ENCODE measurements at places on chromosomes 5 and 9.

- peak; percentile 68 for DNase-seq
These were observed 6.4 kb upstream of the RALGDS start for GRCh38 chr9:133127340-133127981.

GRCh38 chr9:12972608-12973589 lies 198.1 kb downstream of the LURAP1L start:
- no peak for DNase-seq

GRCh38 chr9:79667120-79667519 lies 95.4 kb downstream of the TLE4 start:
- DNase-seq, result no peak

DNA sequence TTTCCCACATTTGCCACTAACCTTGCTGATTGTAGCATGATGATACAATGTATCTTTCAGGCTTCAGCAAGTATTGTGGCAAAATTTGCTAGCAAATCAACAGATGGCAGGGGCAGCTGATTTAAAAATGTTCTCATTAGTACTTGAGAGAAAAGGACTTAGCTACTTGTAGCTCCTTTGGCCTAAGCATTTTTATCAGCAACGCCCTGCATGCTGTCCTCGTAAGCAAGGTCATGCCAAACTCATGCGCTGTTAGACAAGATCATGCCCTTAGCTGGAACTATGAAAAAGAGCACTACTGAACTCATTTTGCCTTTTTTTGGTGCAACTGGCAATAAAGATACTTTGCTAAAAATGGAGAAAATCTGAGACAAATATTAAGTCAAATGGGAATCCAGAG lies 197.1 kb downstream of the ICE1 start:
- DNase-seq, result no peak

DNA sequence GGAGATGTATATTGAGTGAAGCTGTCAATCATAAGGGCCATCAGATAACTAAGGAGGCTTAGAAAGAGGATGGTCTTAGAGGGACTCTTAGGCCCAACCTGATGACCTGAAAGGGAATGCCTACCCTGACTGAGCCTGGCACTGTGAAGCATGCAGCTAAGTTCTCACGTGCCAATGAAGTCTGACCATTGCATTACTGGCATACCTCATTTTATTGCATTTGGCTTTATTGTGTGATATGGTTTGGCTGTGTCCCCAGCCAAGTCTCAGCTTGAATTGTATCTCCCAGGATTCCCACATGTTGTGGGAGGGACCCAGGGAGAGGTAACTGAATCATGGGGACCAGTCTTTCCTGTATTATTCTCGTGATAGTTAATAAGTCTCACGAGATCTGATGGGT lies 421.6 kb upstream of the SGCD start:
- DNase-seq, result no peak

DNA sequence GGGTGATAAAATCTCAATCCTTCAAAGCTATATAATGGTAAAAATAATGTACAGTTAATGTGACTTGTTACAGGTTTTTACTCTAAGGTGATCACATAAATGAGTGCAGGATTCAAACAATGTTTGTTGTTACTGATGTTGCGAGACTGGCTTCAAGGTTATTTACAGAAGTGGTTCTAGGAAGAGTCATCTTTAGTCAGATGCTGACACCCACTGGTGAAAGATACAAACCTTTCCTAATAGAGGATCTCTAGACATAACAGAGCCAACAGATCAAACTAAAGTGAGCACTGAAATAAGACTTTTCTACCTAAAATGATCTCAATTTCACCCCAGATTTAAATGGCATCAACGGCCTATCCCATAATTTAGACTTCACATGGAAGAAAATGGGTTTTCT lies 20.2 kb downstream of the ARSB start:
- DNase-seq, result no peak

- no peak for DNase-seq
These were observed 174.7 kb upstream of the PPP1R26 start for GRCh38 chr9:135304886-135305285.

GRCh38 chr5:175285261-175285660 lies 158.7 kb downstream of the DRD1 start:
- DNase-seq, result no peak

DNA sequence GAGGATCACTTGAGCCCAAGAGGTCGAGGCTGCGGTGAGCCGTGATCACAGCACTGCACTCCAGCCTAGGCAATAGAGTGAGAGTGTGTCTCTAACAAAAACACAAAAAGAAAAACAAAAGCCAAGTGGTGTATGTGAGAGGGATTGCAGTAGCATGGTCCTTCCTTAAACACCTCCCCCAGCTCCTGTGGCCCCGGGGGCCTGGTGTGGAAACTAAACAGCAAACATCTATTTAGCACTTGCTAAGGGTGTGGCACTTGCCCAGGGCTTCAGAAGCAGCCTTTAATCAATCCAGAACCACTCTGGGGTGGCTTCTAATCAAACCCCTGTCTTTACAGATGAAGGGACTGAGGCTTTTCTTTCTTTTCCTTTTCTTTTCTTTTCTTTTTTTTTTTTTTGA lies 4.4 kb upstream of the FBP1 start:
- no peak for DNase-seq

GRCh38 chr9:88025411-88026117 lies 51.2 kb upstream of the CDK20 start:
- no peak for DNase-seq

GRCh38 chr9:134835448-134835847 lies 45.2 kb upstream of the FCN2 start:
- no peak for DNase-seq

- DNase-seq, result no peak
These were observed 114.1 kb downstream of the FRMD3 start for GRCh38 chr9:83423815-83424707.

GRCh38 chr9:28688172-28688571 lies 1114.9 kb upstream of the C9orf72 start:
- no peak for DNase-seq

GRCh38 chr5:94745786-94746730 lies 127.6 kb downstream of the SLF1 start:
- no peak for DNase-seq

DNA sequence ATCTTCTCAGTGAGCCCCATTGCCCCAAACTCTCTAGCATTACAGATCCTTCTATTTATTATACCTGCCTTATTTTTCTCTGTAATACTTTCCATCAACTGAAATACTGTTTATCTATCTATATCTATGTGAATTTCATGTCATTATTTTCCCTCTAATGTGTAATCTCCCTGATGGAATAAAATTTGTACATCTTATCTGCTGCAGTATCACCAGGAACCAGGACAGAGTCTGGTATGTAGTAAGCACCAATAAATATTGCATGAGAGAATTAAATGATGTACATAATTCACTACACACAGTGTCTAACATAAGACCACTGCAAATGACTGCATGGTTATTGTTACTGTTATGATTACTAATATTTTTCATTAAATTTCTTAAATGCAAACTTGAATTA lies 759.1 kb downstream of the PRELID2 start:
- no peak for DNase-seq

- DNase-seq, result no peak
These were observed 540.8 kb downstream of the BNC2 start for GRCh38 chr9:16329671-16330113.

- DNase-seq, result peak; percentile 48
These were observed 34.4 kb downstream of the DOCK8 start for GRCh38 chr9:249025-249424.

GRCh38 chr5:172144291-172144815 lies 43.7 kb downstream of the STK10 start:
- no peak for DNase-seq

DNA sequence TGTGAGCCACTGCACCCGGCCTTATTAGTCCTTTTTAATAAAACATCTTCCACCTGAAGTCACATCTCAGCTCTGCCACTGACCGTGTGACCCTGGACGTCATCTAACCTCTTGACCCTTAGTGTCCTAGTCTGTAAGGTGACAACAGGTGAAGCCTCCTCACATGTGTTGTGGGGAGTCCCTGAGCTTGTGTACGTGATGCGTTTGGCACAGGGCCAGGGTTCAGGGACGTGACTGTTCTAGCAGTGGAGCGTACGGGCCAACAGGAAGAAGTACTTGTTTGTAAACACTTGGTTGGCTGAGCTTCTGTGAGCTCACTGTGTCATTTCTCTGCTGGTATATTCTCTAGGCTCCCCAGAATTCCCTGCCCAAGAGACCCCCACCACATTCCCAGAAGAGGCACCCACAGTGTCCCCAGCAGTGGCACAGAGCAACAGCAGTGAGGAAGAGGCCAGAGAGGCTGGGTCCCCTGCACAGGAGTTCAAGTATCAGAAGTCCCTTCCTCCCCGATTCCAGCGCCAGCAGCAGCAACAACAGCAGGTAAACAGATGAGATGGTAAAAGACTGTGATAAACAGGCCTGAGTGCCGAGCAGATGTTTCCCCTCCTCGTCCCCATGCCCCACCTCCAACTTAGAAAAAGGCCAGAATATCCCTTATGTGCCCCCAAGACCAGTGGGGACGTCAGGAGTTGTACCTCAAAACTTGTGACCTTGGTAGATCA lies 35.3 kb upstream of the POMT1 start:
- DNase-seq, result no peak

- DNase-seq, result no peak
These were observed 1.1 kb downstream of the PPIC start for GRCh38 chr5:123035360-123035917.

DNA sequence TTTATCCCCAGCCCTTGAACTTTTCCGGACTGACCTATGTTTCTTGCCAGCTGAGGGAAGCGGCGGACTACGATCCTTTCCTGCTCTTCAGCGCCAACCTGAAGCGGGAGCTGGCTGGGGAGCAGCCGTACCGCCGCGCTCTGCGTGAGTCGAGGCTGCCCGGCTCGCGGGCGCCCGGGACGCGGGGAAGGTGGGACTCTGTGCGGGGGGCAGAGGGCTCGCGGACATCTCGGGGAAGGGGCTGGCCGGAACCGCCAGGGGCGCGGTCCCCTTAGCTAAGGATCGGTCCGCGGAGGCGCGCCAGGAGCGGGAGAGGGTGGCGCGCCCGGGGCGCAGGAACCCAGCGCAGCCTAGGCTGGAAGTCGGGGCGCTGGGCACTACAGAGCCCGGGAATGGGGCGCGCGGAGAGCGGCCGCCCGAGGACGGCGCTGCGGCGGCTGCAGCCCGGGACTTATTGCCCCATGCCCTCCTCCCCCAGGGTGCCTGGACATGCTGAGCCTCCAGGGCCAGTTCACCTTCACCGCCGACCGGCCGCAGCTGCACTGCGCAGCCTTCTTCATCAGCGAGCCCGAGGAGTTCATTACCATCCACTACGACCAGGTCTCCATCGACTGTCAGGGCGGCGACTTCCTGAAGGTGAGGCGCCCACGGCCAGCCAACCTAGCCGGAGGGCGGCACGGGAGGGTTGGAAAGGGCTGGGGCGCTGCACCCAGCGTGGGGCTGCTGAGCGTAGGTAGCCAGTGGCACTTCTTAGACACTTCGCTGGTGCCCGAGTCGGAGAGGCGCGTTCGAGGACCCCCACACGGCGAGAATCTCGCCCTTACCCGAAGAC lies 922 bp downstream of the CRHBP start:
- DNase-seq, result no peak

DNA sequence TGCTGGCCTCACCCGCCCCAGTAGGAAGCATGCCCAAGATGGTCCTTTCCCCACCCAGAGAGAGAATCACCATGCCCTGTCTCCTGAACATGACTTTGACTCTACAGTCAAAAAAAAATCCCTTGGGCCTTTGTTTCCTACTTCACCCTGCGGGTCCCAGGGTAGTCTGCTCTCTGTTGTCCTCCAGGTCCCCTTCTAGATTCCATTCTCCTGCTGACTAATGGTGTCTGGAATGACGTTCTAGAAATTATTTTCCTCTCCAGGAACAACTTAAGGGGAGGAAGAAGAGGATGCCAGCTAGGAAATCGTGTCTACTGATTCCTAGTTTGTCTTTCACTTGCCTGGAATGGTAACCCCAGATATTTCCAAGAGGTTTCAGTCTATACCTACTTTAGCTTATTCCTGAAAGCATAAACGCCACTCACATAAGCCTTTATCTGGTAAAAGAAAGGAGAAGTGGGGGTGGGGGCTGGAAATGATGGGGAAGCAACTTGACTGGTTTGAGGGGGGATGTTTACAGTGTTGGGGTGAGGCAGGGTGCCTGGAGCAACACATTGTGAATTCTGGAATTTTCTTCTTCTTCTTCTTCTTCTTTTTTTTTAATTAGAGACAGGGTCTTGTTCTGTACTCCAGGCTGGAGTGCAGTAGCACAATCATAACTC lies 93.9 kb downstream of the SNX18 start:
- no peak for DNase-seq

DNA sequence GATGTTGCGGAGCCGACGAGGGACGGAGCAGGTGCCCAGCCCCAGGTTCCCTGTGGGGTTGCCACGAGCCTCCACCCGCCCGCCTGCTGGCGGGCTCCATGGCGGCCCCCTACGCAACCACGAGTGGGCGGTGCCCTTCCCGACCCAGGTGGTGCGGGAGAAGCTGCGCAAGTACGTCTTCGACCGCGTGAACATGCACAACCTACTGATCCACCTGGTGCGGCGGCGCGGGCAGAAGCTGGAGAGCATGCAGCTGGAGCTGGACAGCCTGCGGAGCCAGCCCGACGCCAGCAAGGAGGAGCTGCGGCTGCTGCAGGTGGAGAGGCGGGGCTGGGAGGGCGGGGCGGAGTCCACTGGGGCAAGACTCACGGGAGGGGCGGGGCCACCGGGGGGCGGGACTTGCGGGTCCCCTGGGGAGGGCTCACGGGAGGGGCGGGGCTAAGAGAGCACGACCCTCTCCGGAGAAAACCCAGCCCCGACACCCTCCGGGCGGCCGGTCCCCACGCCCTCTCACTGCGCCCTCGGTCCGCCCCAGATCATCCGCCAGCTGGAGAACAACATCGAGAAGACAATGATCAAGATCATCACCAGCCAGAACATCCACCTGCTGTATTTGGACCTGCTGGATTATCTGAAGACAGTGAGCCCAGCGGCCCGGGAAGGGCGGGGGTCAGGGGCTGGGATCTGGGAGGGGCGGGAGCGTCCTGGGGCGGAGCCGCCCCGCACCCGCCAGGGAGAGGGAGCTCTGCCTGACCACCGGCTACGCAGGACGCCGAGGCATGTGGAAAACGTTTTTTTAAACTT lies 3.9 kb downstream of the CCDC183 start:
- DNase-seq, result peak; percentile 86

- DNase-seq, result no peak
These were observed 220.8 kb downstream of the PLK2 start for GRCh38 chr5:58239045-58239444.

- DNase-seq, result no peak
These were observed 3.0 kb downstream of the TRMO start for GRCh38 chr9:97919217-97919813.

DNA sequence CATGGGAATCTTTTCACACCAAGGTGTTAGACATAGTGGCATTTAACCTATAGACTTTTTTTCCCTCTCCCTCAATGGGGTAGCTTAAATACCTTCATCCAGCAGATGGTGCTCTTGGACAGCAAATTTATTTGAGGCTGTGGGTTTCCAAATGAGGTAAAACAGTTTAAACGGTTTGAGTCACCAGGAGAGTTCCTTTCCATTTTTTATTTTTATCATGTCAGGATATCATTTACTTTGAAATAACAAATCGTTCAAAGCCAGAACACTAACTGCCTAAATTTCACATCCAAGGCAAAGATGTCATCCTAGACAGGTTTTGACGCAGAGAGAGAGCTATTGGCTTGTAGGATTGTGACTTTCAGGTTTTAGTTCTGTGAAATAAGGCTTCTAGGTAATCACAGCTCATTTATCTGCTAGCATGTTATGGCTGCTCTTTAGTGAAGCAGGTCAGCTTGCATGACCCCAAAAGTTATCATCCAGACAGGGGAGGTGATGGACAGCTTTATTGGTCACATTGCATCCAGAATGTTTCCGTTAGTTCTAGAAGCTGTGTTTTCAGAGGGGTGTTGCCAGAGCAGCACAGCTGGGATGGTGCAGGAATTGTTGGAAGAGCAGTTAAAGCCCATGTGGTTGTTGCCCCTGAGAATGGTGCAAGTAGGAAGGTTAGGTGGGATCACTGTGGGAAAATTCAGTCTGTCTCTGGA lies 69.8 kb downstream of the KDM4C start:
- DNase-seq, result peak; percentile 49
